ENCODE measurements at places on chromosomes 3 and 15. TPM values are rescaled to one million over a fixed set of nuclear protein-coding genes. Genes with fewer than 3 reads are reported as not detected.

GRCh38 chr15:67922971-67923945, 83.4 kb upstream of the RNU6-1 start:
- peaks cover 31% of the 10 kb centered on the region for H3K4me1 ChIP-seq
- H3K36me3 ChIP-seq, result no peaks in the 10 kb centered on the region
- H3K4me3 ChIP-seq, result no peak overlapping the region
- peak overlapping the region; percentile 45 for H3K27ac ChIP-seq

Gene AHSG
- total RNA-seq, result 559 TPM

GRCh38 chr3:15660055-15660935, 58.8 kb downstream of the BTD start:
- no peaks in the 10 kb centered on the region for H3K27me3 ChIP-seq
- no peak for DNase-seq
- peaks cover 6% of the 10 kb centered on the region for H3K4me1 ChIP-seq
- peak overlapping the region; percentile 20 for H3K27ac ChIP-seq

GRCh38 chr3:143551761-143552160, 296.5 kb downstream of the SLC9A9 start:
- peak; percentile 8 for DNase-seq
- H3K4me1 ChIP-seq, result peaks cover 12% of the 10 kb centered on the region
- no peaks in the 10 kb centered on the region for H3K27me3 ChIP-seq

GRCh38 chr3:59935025-59935424, 885.2 kb upstream of the CFAP20DC start:
- no peaks in the 10 kb centered on the region for H3K36me3 ChIP-seq
- no peak for DNase-seq
- H3K4me1 ChIP-seq, result no peaks in the 10 kb centered on the region
- H3K4me3 ChIP-seq, result no peak overlapping the region

Gene RTP4
- 1.8 TPM for total RNA-seq

Gene HEG1
- 27.2 TPM for total RNA-seq

Gene TP53BP1
- 46.8 TPM for total RNA-seq

Gene NANOGP8
- not detected for total RNA-seq

Gene TLR9
- not detected for total RNA-seq

- peaks cover 14% of the 10 kb centered on the region for H3K4me1 ChIP-seq
- H3K36me3 ChIP-seq, result no peaks in the 10 kb centered on the region
- no peak for DNase-seq
- H3K27me3 ChIP-seq, result peaks cover 4% of the 10 kb centered on the region
- no peak overlapping the region for H3K4me3 ChIP-seq
These were observed 17.4 kb upstream of the CACNA2D2 start for GRCh38 chr3:50520849-50521248.

Gene GP5
- total RNA-seq, result 0.27 TPM

- no peaks in the 10 kb centered on the region for H3K36me3 ChIP-seq
- H3K4me3 ChIP-seq, result no peak overlapping the region
- DNase-seq, result no peak
- H3K27ac ChIP-seq, result no peak overlapping the region
- H3K27me3 ChIP-seq, result peaks cover 35% of the 10 kb centered on the region
These were observed 9.1 kb downstream of the SLC6A1 start for GRCh38 chr3:11001658-11002021.

DNA sequence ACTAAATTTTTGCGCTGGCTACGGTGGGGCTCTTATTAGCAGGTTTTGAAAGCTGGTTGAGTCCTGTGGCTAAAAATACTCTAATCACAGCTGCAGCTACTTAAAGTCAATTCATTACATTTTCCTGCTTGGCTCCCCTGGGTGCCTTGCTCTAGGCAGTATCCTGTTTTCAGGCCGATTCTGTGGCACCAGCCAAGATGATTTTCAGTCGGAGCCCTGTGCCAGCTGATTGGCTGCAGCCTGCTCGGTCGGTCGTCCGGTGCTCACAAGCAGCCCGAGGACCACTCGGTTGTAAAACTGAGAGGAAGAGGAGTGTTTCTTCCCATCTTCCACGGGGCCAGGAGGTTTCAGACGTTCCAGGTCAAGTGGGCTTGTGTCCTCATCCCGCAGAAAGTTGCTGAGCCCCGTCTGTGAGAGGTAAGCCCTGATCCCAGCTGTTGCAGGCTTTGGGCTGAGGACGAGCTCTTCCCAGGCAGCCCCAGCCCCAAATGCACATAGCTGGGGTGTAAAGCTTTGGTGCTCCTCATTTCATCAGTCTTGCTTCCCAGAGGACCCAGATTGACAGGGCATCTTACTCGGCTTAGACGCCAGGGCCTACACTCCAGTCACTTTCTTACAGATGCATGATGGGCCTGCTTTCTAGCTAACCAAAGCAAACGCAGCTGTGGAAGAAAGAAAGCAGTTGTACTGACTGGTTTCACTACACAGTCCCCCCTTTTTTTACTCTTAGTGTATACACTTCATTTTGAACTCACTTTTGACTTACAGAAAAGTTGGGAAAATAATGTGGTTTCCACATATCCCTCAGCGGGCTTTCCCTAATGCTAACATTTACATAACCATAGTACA, 15.9 kb downstream of the LYSMD4 start:
- H3K4me1 ChIP-seq, result no peaks in the 10 kb centered on the region
- H3K4me3 ChIP-seq, result no peak overlapping the region
- no peak overlapping the region for H3K27ac ChIP-seq

DNA sequence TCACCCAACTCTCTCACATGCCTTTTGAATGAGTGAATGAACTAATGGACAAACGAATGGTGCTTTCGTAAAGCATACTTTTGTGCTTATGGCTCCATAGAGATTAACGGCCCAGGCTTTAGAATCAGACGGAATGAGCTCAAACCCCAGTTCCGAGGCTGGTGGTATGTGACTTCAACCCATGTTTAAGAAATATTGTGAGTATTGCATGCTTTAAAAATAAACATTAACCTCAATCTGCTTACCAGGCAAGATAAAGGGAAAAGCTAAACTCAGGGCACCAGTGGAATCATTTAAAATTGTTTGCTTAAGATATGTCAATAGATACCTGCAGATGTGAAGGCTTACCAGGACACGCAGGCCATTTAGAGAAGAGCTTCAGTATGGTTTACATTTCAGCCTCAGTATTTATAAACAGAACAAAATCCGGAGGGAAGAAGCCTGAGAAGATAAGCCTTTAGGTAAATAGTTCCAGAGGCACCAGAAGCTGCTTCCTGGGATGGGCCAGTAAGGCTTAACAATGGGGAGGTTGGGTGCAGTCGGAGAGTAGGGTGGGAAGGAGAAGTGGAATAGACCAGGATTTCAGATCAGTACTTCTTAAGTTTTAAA, 186.4 kb downstream of the ADAMTS9 start:
- H3K4me3 ChIP-seq, result no peak overlapping the region
- H3K27ac ChIP-seq, result peak overlapping the region; percentile 75
- H3K4me1 ChIP-seq, result peaks cover 6% of the 10 kb centered on the region

Gene ACOX2
- 26.2 TPM for total RNA-seq

DNA sequence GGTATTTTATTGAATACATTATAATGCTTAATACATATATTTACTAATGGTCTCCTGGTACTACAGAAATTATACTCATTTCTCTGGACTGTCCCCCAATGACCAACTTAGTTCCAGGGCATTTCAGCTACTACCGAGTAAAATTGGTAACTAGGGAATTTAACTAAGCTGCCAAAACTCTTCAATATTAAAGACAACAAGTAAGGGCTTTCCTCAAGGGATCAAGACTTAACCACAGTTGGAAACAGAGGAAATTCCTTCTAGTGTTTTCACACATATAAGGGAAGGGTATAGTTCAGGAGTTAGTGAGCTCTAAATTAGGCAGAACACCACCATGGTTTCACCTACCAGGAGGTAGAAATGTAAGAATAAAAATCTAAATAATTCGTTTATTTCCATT, 357.4 kb downstream of the TBL1XR1 start:
- no peak overlapping the region for H3K27ac ChIP-seq
- H3K36me3 ChIP-seq, result no peaks in the 10 kb centered on the region
- no peaks in the 10 kb centered on the region for H3K27me3 ChIP-seq
- DNase-seq, result no peak
- no peak overlapping the region for H3K4me3 ChIP-seq

DNA sequence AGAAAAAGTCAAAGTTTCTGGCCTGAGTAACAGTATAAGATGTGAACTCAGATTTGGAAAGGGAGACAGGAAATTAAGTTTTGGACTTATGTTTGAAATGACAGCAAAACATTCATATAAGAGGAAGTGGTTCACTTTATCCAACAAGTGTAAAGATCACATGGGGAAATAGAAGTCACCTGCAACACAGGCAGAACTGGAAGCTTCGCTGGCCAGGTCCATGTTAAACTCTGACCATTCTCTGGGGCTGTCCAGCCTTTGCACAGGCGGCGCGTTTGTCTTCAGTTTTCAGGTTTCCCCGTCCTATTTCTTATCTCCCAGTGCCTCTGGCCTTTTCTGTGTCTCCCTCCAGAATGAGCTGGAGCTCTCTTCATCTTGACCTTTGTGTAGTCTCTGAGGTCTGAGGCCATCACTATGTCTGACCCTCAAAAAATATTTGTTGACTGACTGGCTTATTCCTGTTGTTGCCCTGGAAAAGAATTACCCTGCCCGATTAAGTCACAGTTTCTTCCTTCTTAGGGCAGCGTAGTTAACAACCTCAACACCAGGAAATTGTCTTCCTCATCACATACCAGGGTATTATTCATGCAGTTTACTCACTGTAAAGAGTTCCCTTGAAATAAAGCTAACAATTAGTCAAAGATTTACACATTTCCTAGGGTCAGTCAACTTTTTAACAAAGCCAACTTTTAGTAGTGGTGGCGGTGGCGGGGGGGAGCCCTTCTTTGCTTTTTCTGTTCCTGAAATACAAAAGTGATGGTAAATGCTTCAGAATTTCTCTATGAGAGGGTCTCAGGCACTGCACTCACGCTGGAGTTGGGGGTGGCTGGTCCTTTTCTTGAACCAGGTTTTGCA, 959 bp upstream of the RASA2 start:
- H3K27me3 ChIP-seq, result no peaks in the 10 kb centered on the region
- peak overlapping the region; percentile 94 for H3K27ac ChIP-seq
- no peaks in the 10 kb centered on the region for H3K36me3 ChIP-seq
- peaks cover 11% of the 10 kb centered on the region for H3K4me1 ChIP-seq
- peak; percentile 53 for DNase-seq
- peak overlapping the region; percentile 40 for H3K4me3 ChIP-seq

Gene ACAP2
- 47.4 TPM for total RNA-seq

Gene RBPMS2
- 1.2 TPM for total RNA-seq

GRCh38 chr15:63473007-63473748, 31.2 kb upstream of the USP3 start:
- no peaks in the 10 kb centered on the region for H3K27me3 ChIP-seq
- no peak for DNase-seq
- peaks cover 43% of the 10 kb centered on the region for H3K4me1 ChIP-seq
- H3K36me3 ChIP-seq, result no peaks in the 10 kb centered on the region

Gene KBTBD13
- not detected for total RNA-seq

- H3K4me1 ChIP-seq, result peaks cover 9% of the 10 kb centered on the region
- H3K27me3 ChIP-seq, result no peaks in the 10 kb centered on the region
- no peak overlapping the region for H3K27ac ChIP-seq
- DNase-seq, result no peak
These were observed 377.8 kb upstream of the PROK2 start for GRCh38 chr3:72162649-72163184.

Gene MOBP
- total RNA-seq, result 0.10 TPM
